ENCODE measurements at places on chromosomes 12 and 14. TPM values are rescaled to one million over a fixed set of nuclear protein-coding genes. Genes with fewer than 3 reads are reported as not detected.
A peak's percentile ranks its signal among the peaks of the same experiment; 100 is the strongest.

GRCh38 chr12:15928346-15928745, 17.2 kb downstream of the DERA start:
- no peak for DNase-seq
- peaks cover 6% of the 10 kb centered on the region for H3K4me1 ChIP-seq
- no peaks in the 10 kb centered on the region for H3K36me3 ChIP-seq
- H3K27ac ChIP-seq = no peak overlapping the region
- no peaks in the 10 kb centered on the region for H3K27me3 ChIP-seq
- H3K4me3 ChIP-seq = no peak overlapping the region

RND1 gene
- total RNA-seq = 4.0 TPM

GRCh38 chr12:87233671-87234070, 795.5 kb downstream of the C12orf50 start:
- H3K27me3 ChIP-seq = no peaks in the 10 kb centered on the region
- no peaks in the 10 kb centered on the region for H3K36me3 ChIP-seq
- H3K4me1 ChIP-seq = no peaks in the 10 kb centered on the region
- H3K4me3 ChIP-seq = no peak overlapping the region
- no peak overlapping the region for H3K27ac ChIP-seq

GRCh38 chr12:66679461-66680084, 697 bp upstream of the GRIP1 start:
- H3K27ac ChIP-seq = no peak overlapping the region
- no peaks in the 10 kb centered on the region for H3K4me1 ChIP-seq
- peak; percentile 23 for DNase-seq
- no peak overlapping the region for H3K4me3 ChIP-seq
- H3K36me3 ChIP-seq = no peaks in the 10 kb centered on the region

DNA sequence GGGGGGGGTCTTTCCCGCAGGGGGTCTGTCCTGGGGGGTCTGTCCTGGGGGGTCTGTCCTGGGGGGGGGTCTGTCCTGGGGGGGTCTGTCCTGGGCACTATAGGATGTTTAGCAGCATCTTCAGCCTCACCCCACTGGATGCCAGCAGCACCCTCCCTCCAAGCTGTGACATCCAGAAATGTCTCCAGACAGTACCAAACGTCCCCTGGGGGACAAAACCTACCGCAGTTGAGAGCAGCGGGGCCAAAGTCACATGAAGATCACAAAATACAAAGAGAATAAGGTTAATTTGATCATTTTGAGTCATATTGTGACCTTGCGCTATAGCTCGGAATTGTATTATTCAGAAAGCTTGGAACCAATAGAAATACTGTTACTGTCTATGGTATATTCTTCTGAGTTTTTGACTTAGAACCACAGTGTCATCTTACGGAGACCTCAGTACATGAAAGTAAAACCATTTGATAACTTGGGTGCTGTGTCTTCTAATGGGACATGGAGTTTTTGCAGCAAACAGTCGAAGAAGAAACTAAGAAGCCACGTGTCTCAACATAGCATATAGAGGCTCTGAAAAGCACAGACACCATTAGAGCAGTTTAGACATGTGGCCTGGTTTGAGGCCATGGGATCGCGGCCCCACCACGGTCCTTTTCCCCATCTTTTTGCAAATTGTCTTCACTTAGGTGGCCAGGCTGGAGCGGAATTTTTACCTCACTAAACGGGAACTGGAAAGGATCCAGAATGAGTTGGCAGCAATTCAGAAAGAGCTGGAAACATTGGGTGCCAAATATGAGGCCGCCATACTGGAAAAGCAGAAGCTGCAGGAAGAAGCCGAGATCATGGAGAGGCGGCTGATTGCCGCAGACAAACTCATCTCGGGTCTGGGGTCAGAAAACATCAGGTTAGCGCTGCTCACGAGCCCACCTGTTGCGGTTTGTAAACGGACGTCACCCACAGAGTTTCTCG, 59.9 kb downstream of the CCDC92 start:
- DNase-seq = no peak
- no peak overlapping the region for H3K27ac ChIP-seq
- no peak overlapping the region for H3K4me3 ChIP-seq
- H3K27me3 ChIP-seq = no peaks in the 10 kb centered on the region
- H3K36me3 ChIP-seq = no peaks in the 10 kb centered on the region
- H3K4me1 ChIP-seq = no peaks in the 10 kb centered on the region

LRRC9 gene
- not detected for total RNA-seq
